ENCODE measurements at places on chromosomes 16 and 17.
A peak's percentile ranks its signal among the peaks of the same experiment; 100 is the strongest.

- no peak for DNase-seq
Observed at GRCh38 chr17:19399750-19400450, 11.1 kb upstream of the RNF112 start.

GRCh38 chr17:57931488-57932137 is 23.6 kb downstream of the CUEDC1 start:
- no peak for DNase-seq

DNA sequence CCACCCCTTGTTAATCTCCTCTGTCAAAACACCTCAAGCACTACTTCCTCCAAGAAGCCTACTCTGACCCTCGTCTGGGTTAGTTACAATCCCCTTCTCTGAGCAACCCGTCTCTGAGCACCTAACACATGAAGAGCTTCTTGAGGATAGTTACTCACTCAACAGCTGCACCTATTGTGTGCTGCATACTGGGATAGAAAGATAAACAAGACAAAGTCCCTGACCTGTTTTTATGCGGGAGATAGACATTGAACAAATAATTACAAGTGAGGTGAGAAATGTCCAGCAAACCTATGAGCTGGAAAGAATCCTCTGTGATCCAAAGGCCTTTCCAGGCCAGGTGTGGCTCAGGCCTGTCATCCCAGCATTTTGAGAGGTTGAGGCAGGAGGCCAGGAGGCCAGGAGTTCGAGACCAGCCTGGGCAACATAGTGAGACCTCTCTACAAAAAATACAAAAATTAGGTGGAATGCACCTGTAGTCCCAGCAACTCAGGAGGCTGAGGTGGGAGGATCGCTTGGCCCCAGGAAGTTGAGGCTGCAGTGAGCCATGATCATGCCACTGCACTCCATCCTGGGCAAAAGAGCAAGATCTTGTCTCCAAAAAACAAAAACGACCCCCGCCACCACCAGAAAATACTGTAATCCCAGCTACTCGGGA is 5.5 kb upstream of the ZNF771 start:
- DNase-seq = no peak

DNA sequence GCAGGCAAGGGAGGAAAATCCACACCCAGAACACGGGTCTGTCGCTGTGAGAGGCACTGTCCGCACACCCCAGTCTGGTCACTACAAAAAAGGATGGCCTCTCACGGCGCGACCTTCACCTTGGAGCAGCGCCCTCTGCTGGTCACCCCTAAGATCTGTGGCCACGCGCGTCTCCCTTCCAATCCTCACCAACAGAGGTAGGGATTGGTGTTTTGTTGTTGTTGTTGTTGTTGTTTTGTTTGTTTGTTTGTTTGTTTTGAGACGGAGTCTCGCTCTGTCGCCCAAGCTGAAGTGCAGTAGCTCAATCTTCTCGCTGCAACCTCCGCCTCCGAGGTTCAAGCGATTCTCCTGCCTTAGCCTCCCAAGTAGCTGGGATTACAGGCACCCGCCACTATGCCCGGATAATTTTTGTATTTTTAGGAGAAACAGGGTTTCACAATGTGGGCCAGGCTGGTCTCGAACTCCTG is 15.0 kb upstream of the C17orf58 start:
- DNase-seq = no peak

GRCh38 chr17:8556074-8556473 is 74.5 kb downstream of the MYH10 start:
- no peak for DNase-seq

DNA sequence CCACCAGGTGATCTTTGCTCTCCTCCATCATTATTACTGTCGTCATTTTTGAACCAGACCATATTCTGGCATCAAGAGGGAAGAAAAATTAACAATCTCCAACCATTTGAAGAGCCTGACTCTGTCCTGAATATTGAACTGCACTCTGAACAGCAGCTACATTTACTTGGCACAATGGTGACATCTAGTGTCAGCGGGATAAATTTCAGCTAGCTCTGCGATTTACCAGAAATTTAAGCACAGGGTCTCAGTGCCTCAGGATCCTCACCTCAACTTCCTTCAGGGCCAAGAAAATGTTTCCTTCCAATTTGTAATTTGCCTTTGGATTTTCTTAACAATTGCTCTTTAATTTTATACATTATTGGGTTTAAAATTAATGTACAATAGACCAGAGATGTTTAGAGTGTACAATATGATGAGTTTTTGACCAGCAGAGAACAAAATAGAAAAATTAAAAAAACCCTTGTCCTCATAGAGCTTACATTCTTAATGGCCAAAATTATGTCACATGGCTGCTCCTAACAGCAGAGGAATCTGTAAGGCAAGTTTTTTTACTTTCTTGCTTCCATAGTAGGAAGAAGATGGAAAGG is 10.7 kb upstream of the ZNF19 start:
- no peak for DNase-seq

GRCh38 chr16:81832801-81833547 is 53.9 kb downstream of the PLCG2 start:
- no peak for DNase-seq

DNA sequence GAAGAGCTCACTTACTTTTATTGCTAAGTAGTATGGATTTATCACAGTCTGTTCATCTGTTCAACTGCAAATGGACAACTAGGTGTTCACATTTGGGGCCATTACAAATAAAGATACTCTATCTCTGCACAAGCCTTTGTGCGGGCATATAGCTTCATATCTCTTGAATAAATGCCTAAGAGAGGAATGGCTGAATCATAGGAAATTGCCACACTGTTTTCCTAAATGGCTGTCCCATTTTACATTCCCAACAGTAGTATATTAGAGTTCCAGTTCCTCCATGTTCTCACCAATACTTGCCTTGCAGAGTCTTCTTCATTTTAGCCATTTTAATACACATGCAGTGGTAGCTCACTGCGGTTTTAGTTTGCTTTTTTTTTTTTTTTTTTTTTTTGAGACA is 20.5 kb downstream of the NSMCE1 start:
- DNase-seq = no peak

- DNase-seq = no peak
Observed at GRCh38 chr17:64045176-64045575, 24.7 kb upstream of the ICAM2 start.

DNA sequence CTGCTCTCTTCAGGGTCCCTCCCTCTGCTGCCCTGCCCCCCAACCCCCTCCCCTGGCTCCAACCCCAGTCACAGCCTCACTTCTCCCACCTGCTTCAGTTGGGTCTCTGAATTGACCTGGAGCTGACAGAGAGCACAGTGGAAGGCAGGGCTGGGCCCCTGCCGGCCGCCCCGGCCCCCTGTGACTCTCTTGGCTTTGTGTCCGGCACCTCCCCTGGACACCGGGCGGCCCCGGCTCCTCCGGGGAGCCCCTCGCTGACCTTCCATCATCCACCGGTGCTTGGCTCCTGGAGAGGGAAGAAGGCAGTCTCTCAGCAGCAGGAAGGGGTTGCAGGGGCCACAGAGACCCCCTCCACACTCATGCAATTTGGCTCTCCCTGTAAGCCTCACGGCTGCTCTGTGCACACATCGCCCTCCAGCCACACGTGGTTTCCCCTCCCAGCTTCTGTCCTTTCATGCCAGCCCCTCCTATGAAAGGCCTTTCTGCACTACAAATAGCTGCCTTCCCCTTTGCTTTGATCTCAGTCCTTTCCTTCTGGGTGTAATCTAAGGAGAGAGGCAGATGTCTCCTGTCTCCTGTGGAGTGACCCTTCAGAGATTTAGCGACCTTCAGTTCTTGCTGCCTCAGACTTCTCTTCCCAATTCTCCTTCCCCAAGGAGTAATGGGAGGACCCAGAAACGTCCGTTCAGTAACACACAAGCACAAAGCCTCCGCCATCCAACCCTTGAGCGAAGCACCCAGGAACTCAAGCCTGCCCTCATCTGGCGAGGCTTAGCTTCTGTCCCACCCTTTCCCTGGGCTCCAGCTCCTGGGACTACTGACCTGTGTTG is 8.3 kb downstream of the NKIRAS2 start:
- DNase-seq = no peak

DNA sequence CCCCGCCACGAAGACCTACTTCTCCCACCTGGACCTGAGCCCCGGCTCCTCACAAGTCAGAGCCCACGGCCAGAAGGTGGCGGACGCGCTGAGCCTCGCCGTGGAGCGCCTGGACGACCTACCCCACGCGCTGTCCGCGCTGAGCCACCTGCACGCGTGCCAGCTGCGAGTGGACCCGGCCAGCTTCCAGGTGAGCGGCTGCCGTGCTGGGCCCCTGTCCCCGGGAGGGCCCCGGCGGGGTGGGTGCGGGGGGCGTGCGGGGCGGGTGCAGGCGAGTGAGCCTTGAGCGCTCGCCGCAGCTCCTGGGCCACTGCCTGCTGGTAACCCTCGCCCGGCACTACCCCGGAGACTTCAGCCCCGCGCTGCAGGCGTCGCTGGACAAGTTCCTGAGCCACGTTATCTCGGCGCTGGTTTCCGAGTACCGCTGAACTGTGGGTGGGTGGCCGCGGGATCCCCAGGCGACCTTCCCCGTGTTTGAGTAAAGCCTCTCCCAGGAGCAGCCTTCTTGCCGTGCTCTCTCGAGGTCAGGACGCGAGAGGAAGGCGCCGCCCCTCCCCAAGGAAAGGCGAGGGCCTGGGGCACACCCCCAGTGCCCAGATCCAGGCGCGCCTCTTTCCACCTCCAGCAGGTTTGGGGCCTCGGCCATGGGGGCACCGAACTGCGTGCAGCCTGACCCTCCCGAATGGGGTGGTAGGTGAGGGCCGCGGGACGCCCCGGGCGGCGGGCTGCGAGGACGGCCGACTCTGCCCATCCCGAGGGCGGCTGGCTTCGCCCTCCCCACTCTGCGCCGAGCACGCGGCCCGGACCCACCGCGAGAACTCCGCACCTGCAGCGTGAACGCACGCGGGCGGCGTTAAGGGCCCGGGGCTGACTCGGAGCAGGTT is 664 bp downstream of the HBQ1 start:
- peak; percentile 32 for DNase-seq

DNA sequence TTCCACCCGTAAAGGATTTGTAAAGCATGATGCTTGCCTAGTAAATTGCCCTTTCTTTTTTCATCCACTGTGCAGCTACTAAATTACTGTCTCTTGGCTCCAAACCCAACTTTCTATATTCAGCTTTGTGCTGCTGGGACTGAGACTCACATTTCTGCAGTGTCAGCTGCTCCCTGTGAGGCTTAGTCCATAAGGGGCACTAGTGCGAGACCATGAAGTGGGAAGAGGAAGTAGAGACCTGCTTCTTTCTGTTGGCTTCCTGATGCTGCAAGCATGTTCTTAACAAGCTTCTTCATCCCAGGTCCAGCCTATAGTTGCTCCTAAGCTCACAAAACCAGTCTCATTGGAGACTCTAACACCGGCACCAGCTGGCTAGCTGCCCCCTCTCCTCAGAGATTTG is 74.9 kb upstream of the HS3ST2 start:
- DNase-seq = no peak

DNA sequence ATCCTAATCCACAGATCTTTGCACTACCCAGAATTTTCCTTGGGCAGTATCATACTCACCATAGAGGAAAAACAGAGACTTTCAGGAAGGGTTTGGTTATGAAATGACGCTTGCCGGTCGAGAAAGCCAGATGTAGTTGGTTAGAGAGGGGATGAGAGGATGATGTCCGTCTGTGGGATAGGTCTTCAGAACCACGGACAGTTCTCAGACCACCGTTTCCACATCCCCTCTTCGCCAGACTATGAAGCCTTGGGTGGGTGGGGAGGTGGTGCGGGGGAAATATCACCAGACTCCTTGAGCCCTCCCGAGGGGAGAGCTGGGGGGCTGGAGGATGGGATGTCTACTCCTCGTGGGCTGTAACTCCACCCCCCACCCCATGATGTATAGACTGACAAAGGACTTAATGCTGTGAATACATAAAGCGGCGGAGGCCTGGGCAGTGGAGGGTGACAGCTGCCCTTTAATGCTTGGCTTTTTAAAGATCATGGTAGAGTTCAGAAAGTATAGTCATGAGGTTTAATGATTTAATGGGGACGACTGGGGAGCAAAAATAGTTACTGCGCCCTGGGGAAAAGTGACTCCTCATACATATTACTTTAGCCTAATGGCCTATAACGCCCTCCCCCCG is 96.6 kb downstream of the MRM1 start:
- DNase-seq = no peak

DNA sequence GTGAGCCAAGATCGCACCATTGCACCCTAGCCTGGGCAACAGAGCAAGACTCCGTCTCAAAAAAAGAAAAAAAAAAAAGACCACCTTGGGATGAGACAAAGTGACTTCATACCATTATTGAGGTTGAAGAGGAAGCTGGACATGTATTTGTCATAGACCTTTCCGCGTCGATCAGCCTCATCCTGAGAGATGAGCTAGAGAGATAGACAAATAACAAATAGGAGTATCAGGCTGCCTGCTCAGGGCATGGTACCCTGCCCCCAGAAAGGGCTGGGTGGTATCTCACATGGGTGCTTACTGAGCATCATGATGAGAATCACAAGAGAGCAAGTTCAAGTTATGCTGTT is 22.1 kb downstream of the CNTNAP1 start:
- DNase-seq = no peak

GRCh38 chr16:68760671-68761275 is 23.7 kb downstream of the CDH1 start:
- no peak for DNase-seq

- no peak for DNase-seq
Observed at GRCh38 chr17:352421-353212, at the start of gene RPH3AL. Gene RPH3AL, minus strand, starts transcription at chr17:352807. Its CDS starts 25,264 bp downstream, at chr17:327543.

DNA sequence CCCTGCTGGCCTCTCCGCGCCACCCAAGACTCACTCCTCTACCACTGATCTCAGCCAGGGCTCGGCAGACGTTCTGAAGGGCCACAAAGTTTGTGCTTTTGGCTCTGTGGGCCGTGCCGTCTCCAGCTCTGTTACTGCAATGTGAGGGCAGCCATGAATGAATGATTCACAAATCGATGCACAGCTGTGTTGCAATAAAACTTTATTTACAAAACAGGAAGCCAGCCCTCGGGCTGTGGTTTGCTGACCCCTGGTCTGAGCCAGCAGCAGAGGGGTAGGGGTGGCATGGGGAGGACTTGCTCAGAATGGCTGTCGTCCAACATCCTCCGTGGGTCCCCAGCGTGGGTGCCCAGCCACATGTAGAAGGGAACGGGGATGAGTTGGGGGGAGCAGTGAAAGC is 63.0 kb upstream of the PVALEF start:
- no peak for DNase-seq

GRCh38 chr16:75080205-75081029 is 36.2 kb downstream of the LDHD start:
- no peak for DNase-seq

GRCh38 chr17:13152501-13152900 is 134.7 kb upstream of the ELAC2 start:
- DNase-seq = no peak

DNA sequence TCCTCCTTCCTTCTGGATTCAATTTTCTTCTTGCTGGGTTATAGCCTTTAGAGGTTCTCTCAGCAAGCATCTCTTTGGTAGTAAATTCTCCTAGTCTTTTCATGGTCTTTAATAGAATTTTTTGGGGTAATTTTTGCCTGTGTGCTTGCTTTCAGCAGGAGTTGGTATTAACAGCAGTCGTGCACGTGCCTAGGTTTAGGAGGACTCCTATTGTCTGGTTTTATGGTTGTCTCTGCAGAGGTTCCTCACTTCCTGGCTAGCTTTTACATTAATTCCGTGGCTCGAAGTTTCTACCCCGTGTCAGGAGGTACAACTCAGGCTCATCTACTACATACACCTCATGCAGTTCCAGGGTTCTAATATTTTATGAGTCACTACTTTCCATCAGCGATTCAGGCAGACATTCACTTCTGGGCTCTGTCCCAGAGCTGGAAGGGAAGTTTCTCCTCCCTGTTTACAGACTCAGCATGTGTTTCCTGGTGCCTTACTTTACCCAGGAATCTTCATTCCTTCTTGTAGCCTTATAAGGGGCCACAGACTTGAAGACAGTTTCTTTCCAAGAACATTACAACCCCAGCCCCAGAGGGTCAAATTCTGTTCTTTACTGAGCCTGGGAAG is 643.6 kb downstream of the HS3ST4 start:
- DNase-seq = no peak

GRCh38 chr17:47694581-47695428 is 844 bp downstream of the TBKBP1 start:
- DNase-seq = no peak

All from T1000 (cell line).